Naive thymus-derived CD4-positive, alpha-beta T cell (primary cell): ENCODE measurements at places on chromosomes 6 and 20. TPM values are rescaled to one million over a fixed set of nuclear protein-coding genes. Genes with fewer than 3 reads are reported as not detected.

- no peak for DNase-seq
Observed at GRCh38 chr20:51531141-51531710, 11.3 kb downstream of the NFATC2 start.

The JPH2 gene
- total RNA-seq = 0.07 TPM

The FAM162B gene
- not detected for total RNA-seq

The ULBP2 gene
- not detected for total RNA-seq

- no peak for DNase-seq
Observed at GRCh38 chr6:40720375-40720748, 133.2 kb upstream of the LRFN2 start.

DNA sequence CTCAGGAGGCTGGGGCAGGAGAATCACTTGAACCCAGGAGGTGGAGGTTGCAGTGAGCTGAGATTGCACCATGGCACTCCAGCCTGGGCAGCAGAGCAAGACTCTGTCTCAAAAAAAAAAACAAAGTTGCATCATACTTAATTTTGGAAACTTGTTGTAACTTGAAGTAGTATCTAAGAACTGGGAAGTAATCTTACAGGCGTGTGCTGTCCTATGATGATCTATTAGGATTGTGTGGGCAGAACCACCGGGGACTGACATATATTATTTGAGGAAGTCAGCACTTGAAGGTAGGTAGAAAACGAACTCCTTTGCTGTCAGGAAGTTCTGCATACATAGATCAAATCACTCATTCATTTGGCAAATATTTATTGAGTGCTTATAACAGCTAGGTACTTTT lies 188.5 kb downstream of the ZNF217 start:
- DNase-seq = no peak

The RAET1L gene
- total RNA-seq = not detected

DNA sequence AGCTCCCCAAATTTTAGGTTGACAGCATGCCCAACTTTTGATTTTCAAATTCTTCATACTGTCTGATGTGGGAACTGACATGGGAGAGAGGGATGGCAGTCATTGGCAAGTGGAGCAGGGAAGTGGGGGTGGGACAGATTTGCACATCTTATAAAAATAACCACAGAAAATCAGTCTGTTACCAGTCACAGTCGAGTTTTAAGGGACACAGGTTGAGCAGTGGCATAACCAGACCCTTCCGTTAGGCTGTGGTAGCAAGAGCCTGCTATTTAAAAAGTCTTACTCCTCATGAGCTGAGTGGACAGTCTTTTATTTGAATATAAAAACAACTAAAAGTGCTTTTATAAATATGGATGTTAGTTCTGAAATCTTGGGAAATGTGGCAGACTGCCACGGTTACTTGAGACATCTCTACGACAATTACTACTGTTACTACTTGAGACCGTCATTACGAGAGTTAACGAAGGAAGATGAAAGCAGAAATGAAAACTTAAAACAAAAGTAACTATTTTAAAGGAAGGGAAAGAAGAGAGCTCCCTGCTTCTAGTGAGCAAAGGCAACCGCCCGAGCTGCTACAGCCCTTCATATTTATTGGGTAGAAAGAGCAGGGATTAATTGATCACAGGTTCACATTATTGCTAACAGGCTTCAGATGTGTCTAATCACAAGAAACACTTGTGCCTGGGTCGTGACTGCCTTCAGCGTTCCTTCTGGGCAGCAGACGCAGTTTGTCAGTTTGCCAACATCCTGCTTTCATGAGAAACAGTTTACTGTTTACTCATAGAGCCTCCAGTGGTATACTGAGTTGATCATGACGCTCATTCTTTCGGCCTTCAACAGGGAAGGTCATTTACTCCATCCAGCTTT lies 71.3 kb downstream of the EFHC1 start:
- DNase-seq = no peak

DNA sequence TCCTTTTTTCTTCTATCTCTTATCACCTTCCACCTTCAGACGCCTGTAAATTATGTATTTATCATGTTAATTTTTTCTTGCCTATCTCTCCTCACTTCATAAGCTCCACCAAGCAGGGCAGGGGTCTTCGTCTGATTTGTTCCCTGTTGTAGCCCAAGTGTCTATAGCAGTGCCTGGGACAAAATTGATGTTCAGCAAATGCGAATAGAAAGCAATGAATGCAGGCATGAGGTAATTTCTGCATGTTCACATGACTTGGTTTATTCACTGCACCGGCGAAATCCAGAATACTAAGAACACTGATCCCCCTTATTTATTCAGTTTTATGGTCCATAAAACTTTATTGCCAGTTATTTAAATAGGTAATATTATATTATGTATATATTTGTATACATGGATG lies 162.1 kb downstream of the TBC1D7 start:
- no peak for DNase-seq

GRCh38 chr20:23298926-23299672 lies 51.5 kb upstream of the NXT1 start:
- DNase-seq = no peak

- DNase-seq = no peak
Observed at GRCh38 chr6:102438171-102438570, 1044.7 kb downstream of the GRIK2 start.

DNA sequence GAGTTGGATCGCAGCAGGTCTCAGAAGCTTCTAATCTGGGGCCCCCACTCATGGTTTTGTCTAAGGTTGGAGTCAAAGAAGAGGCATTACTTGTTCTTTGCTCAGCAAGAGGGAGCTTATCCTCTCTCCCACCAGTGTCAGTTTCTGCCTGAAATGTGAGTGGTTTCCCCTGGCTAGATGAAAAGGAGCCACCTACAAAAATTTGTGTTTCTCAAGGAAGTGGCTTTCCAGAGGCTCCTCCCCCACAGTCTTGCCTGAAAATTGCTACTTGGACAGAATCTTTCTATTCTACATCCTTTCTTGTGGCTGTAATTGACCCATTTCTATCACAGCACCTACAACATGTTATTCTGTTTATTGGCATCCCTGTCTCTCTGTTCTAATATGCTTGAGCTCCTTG lies 37.9 kb downstream of the SCML4 start:
- no peak for DNase-seq

The SLC22A7 gene
- total RNA-seq = not detected
